ENCODE measurements at places on chromosomes 16 and 17. TPM values are rescaled to one million over a fixed set of nuclear protein-coding genes. Genes with fewer than 3 reads are reported as not detected.

DNA sequence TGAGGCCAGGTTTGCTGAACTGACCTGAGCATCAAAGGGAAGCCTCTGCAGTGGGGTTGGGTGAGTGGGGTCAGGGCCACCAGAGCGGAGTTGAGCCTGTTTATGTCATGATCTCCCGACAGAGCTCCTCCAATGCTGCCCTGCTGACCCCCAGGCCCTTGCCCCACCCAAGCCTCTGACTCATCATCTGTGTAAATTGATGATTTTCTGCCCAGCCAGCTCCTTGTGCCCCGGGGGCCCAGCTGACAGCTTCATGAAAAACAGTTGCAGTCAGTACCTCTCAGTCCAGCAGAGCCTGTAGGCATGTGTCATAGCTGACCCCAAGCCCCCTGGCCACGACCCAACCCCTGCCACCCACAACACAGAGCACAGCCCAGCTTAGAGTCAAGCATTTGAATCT lies 134.9 kb downstream of the CCT6B start:
- DNase-seq = no peak

DNA sequence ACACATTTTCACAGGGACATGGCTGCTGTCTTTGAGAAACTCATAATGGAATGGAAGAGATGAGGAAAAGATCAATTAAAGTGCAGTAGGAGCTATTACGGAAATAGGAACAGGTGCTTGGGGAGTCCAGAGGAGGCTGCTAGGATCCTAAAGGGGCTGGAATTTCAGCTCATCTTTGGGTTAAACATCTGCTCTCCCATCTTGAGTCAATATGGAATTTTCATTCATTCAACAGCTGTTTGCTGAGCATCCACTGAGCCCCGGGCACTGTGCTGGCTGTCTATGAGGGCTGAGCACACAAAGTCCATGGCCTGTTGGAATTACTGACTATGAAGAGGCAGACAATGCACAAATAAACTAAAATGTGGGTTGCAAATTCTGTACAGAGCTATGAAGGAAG lies 47.9 kb downstream of the ASIC2 start:
- no peak for DNase-seq

DNA sequence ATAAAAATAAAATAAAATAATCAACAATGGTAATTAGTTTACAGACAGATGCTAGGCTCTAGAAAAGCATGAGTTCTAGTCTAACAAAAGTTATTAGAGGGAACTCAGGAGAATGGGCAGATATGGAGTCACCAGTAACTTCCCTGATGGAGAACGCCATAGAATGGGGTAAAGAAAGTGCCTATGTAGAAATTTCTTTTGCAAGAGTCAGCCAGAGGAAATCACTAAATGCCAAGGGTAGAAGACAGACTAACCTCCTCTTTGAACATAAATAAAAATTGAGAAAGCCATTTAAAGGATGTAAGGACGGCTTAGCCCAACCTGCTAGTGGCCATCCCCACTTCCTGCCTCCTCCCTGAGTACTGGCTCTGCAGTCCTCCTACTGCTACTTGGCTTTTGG lies 141.6 kb downstream of the VPS53 start:
- no peak for DNase-seq

GRCh38 chr17:49928126-49928800 lies 40.7 kb upstream of the DLX4 start:
- no peak for DNase-seq

DNA sequence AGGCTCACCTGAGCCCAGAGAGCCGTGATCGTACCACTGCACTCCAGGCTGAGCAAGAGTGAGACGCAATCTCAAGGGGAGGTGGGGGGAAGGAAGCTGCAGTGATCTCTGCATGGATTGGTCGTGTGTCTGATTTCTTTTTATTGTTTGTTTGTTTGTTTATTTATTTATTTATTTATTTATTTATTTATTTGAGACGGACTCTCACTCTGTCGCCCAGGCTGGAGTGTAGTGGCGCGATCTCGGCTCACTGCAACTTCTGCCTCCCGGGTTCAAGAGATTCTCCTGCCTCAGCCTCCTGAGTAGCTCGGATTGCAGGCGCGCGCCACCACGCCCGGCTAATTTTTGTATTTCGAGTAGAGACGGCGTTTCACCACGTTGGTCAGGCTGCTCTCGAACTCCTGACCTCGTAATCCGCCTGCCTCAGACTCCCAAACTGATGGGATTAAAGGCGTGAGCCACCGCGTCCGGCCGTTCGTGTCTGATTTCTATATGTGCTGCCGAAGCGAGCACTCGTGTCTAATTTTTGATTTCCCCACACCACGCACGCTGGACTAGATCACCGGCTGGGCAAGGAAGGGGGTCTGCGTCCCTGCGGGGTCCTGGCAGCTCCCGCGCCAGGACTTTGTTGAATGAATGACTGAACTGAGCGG lies 448 bp upstream of the TNFRSF12A start:
- no peak for DNase-seq

DNA sequence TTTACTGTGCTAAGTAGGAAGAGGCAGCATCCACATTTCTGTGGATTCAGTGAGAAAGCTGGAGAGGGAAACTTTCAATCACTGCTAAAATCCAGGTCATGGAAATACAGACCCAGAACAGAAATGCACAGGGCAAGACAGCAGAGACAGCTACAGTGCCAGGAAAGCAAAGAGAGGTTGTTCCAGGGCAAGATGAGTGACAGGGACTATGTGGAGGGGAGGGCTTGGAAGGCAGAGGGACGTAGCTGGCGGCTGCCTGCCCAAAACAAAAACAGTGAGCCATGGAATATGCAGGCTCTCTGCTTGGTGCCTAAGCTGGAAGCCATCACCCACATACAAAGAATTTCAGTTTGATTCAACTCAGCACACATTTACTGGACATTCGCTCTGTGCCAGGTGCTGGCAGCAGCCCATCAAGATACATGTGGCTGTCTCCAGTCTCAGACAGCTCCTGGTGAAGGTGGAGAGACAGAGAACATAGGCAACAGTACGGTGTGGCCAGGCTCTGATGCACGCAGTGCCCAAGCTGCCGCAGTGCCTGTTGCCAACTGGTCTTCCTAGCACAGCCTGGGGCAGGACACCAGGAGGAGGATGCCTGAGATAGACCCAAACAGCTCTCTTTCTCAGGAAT lies 88.7 kb downstream of the AIPL1 start:
- DNase-seq = no peak

- no peak for DNase-seq
Observed at GRCh38 chr17:62618647-62619416, 8.6 kb upstream of the MRC2 start.

- no peak for DNase-seq
Observed at GRCh38 chr17:55202896-55203295, 61.9 kb upstream of the HLF start.

GRCh38 chr17:61406971-61407911 lies 7.6 kb downstream of the TBX2 start:
- no peak for DNase-seq

GRCh38 chr17:50151937-50152547 lies 1.6 kb upstream of the PPP1R9B start:
- DNase-seq = peak; percentile 75

GRCh38 chr16:30694926-30695693 lies 3.9 kb upstream of the SRCAP start:
- DNase-seq = no peak

DNA sequence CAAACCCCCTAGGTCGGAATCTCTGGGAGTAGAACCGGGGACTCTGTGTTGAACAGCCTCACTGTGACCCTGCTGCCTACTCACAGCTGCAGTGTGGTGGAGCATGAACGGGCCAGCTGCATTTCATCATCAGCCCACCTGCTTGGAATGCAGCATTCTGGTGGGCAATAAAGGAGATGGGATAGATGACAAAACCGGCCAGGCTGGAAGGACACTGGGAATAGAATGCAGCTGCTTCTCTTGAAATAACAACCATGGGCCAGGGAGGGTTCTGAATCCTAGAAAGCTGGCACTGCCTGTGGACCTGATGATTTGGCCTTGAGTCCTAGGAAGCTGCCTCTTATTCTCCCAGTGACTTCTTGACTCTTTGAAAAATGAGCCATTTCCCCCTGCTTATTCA lies 23.5 kb downstream of the CFAP97D1 start:
- no peak for DNase-seq

DNA sequence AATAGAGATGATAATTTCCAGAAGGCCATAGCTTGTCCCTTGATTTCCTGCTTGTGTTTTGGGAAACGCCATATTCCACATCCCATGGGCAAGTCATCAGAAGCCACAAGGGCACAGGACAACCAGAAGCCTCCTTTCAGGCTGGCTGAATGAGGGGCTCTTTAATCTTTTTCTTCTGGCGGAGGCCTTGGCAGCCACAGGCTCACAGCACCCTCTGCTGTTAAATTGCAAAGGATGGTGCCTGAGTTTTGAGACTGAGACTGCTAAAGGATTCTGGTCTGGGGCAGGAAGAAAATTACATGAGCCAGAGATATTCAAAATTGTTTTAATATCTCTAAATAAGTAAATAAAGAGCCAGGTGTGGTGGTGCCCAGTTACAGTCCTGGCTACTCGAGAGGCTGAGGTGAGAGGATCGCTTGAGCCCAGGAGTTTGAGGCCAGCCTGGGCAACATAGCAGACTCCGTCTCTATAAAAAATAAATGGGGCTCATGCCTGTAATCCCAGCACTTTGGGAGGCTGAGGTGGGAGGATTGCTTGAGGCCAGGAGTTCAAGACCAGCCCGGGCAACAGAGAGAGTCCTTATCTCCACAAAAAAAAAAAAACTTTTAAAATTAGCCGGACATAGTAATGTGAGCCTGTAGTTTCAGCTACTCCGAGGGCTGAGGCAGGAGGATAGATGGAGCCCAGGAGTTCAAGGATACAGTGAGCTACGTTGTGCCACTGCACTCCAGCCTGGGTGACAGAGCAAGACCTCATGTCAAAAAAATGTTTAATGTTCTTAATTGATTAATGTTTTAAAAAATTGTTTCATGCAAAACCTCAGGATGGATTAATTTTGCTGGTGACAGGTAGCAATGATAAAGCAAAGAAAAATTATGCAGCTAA lies 26.3 kb downstream of the AARSD1 start:
- no peak for DNase-seq

- DNase-seq = no peak
Observed at GRCh38 chr16:11402051-11402744, 56.9 kb downstream of the RMI2 start.

DNA sequence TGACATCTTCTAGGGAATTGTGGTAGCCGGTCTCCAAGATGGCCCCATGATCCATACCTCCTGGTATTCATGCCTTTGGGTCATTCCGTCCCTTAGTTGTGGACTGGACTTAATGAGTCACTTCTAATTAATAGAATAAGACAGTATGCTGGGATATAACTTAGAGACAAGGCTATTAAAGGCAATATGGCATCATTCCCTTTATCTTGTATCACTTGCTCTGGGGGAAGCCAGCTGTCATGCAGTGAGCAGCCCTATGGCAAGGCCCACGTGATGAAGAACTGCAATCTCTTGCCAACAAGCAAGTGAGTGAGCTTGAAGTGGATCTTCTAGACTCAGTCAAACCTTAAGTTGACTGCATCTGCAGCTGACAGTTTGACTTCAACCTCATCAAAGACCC lies 97.8 kb upstream of the MED13 start:
- no peak for DNase-seq

DNA sequence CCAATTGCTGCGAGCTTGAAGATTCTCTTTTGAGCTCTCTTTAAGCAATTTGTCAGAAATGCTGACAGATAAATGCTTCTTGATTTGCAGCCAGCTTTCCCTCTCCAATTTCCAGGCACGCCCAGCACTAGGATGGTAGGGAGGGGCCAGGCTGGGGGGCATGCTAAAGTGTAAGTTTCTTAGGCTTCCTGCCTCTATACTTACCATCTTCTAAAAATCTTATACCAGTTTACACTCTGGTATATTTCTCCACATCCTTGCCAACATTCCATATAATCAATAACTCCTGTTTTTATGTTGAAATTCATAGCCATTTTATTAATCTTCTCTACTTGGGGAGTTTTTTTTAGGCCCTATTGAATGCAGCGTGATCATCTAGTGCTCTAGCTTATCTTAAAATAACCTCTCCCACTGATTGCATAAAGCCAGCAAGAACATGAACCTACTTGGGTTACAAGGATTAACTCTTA lies 17.5 kb downstream of the ACSF2 start:
- DNase-seq = no peak

GRCh38 chr17:34482730-34483129 lies 96.7 kb upstream of the TMEM132E start:
- no peak for DNase-seq

- DNase-seq = no peak
Observed at GRCh38 chr16:73845238-73846006, 451.2 kb upstream of the PSMD7 start.

- no peak for DNase-seq
Observed at GRCh38 chr17:74287031-74287602, 13.1 kb downstream of the DNAI2 start.

- no peak for DNase-seq
Observed at GRCh38 chr17:4411201-4411600, 22.5 kb upstream of the SPNS3 start.

GRCh38 chr17:62787366-62787765 lies 20.7 kb downstream of the MARCHF10 start:
- no peak for DNase-seq

- DNase-seq = no peak
Observed at GRCh38 chr16:4508806-4509205, 29.8 kb downstream of the CDIP1 start.

GRCh38 chr16:80806289-80806688 lies 1.9 kb upstream of the CDYL2 start:
- DNase-seq = no peak

- DNase-seq = peak; percentile 54
Observed at GRCh38 chr17:78645421-78646295, 68.5 kb upstream of the DNAH17 start.

DNA sequence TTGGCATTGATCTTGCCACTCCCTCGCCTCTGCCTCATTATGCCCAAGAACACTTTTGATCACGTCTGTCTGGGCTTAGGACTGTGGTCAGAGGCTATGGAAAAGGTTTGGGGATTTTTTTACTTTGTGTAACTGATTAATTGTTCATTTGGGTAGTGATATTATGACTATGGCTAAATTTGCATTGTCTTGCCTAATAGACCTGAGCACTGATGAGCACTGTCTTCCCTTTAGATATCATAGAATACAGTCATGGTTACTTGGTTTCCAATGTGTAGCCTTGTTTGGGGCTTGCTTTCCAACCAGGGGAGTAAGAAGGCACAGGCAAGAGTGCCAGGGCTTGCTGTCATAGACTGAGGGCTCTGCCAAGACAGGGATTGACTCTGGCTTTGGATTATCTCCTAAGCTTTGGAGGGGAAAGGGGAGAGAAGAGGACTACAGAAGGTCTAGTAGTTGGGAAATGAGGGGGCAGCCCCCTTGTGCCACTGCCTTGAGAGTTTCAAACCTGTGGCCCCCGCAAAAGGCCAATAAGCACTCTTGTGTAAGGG lies 13.7 kb downstream of the LIMD2 start:
- no peak for DNase-seq

GRCh38 chr16:12240036-12240435 lies 263.5 kb downstream of the SNX29 start:
- DNase-seq = no peak

- DNase-seq = no peak
Observed at GRCh38 chr17:17445925-17446665, 30.7 kb upstream of the MED9 start.

- peak; percentile 24 for DNase-seq
Observed at GRCh38 chr17:63995626-63996025, 2.5 kb upstream of the PRR29 start.

RHBDF1 gene
- not detected for total RNA-seq

CRHR1 gene
- total RNA-seq = not detected

SNX20 gene
- 70.6 TPM for total RNA-seq

MYH11 gene
- total RNA-seq = not detected

KCNH6 gene
- total RNA-seq = not detected

SEC14L5 gene
- total RNA-seq = not detected

AOC3 gene
- 0.86 TPM for total RNA-seq

ARRB2 gene
- total RNA-seq = 330 TPM

PHKG2 gene
- total RNA-seq = 48.2 TPM

BIRC5 gene
- total RNA-seq = 54.9 TPM
